ENCODE measurements at places on chromosomes 13 and 19. TPM values are rescaled to one million over a fixed set of nuclear protein-coding genes. Genes with fewer than 3 reads are reported as not detected.

DNA sequence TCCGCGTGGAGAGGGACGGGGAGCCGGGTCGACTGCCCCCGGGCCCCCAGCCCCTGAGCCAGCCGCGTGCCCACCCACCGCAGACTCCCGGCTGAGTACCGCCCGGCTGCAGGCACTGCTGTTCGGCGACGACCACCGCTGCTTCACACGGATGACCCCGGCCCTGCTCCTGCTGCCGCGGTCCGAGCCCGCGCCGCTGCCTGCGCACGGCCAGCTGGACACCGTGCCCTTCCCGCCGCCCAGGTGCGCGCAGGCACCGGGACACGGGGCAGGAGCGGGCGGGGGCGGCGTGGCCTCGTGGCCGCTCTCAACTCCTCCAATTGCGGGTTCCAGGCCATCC, 1.6 kb downstream of the AMH start:
- DNase-seq: no peak

DNA sequence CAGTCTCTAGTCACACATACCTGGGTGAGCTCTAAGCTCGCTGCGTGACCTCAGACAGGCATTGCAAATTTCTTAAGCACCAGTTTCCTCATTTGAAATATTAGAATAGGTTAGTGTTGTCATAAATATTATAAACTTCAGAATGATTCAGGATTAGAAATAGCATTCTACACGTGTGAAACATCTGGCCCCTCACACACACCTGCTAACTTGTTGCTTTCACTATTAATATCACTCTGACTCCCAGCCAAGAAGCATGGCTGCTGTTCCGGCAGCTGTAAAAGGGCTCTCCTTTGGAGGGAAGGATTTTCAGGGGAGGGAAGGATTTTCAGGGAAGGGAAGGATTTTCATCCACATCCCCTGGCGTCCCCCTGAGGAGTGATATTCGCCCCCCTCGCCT, 161.3 kb upstream of the GPR12 start:
- no peak for DNase-seq

Gene MRPL34
- total RNA-seq: 52.2 TPM

GRCh38 chr13:59829690-59830089, 334.0 kb downstream of the DIAPH3 start:
- no peak for DNase-seq

Gene MAST1
- 1.2 TPM for total RNA-seq

GRCh38 chr19:46828484-46828883, 22.2 kb downstream of the AP2S1 start:
- DNase-seq: no peak

GRCh38 chr13:99150575-99151361, 49.9 kb upstream of the UBAC2 start:
- no peak for DNase-seq

DNA sequence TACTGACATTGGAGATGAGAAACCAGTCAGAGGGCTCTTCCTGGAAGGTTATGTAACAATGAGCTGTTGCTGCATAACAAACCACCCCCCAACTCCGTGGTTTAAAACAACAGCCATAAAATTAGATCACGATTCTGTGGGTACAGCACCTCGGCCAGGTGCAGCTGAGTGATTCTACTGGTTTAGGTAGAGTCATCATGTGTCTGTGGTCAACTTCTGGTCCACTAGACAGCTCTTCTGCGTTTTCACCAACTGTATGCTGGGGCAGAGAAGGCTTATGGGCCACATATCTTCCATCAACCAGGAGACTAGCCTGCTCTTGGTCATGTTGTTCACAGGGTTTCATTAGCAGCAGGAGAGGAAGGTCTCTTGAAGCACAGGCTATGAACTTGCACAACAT, 585.5 kb downstream of the KCTD12 start:
- no peak for DNase-seq

- no peak for DNase-seq
These were observed 1464.3 kb downstream of the UQCRFS1 start for GRCh38 chr19:27748551-27749152.

Gene ANKLE1
- total RNA-seq: not detected

GRCh38 chr13:33108620-33109019, 92.4 kb downstream of the KL start:
- DNase-seq: no peak

DNA sequence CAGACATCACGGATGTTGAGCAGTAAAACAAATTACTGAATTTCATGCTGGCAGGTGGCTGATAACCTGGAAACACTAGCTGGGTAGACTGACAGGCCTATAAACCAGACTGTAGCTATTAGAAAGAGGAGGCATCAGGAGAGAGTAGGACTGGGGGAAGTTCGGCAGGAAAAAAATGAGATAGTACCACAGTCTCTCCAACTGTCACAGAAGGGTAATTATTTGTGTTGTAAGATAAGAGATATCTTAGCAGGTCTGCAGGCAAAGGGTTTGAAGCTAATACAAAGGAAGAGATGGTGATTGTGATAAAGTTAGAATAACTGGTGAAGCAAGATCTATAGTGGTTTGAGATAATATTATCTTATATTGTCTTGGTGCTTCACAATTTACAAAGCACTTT, 41.7 kb downstream of the MIPEP start:
- no peak for DNase-seq

- no peak for DNase-seq
These were observed 3.7 kb downstream of the LILRB3 start for GRCh38 chr19:54218960-54219661.

DNA sequence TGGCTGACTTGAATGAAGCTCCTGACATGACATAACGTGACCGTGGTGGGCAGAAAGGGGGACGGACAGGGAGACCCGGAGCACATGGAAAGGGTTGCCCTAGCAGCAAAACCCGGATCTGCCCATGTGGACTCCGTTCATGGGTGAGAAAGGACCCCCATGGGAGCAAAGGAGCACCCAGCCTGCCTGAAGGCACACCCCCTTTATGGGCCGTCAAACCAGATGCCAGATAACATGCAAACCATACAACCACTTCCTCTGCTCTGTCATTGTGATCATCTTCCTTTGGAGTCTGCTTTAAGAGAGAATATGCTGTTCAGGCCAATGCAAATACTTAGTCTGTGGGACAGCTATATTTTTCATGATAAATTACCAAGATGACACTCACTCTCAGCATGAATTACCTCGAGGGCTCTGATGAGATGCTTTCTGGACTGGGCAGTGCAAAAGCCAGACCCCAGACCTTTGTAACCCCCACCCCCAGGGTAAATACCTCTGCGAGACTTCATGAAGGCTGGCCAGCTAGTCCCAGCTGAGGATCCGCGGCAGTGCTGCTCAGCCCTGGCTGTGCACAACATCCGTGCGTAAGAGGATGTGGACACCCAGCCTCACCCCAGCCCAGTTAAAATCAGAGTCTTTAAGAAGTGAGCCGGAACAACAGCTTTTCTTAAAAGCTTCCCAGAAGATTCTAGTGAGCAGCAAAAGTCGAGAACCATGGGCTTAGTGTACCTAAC, 126.6 kb downstream of the USP12 start:
- DNase-seq: no peak

- DNase-seq: no peak
These were observed 33.0 kb downstream of the MIPEP start for GRCh38 chr13:23856008-23856750.

DNA sequence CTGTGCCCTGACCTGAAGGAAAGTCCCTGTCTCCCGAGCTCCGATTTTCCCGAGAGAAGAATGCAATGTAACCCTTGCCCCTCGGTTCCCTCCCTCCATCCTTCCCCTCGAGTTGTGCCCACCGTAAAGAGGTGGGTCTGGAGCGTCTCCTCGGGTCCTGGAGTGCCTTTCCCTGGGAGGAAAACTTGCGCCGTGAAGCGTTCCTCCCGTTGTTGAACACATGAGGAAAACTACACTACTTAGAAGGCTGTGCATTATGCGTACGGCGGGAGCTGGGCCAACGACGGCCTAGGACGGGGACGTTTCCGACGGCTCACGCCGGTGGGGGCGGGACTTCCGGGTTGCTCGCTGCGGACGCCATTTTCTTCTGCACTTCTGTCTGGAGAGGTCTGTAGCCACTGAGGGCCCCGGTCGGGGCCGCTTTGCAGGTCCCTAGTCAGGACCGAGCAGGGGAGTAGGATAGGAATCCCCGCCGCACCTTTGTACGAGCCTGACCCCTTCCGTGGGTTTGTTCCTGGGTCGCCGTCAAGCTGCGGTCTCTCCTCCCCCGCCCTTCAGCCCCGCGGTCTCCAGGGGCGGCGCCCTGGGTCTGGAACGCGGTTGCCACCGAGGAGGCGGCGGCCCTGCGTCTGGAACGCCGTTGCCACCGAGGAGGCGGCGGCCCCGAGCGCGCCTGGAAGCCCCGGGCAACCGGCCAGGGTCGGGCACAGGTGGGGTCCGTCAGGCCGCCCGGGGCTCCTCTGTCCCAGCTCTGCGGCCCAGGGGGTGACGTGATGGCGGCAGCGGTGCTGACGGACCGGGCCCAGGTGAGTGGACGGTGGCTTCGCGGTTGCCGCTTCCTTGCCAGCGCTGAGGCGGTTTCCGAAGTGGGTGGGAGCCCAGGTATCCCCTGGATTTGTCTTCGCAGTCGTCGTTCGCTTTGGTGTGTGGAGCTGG, at the start of gene ZNF264:
ZNF264 (plus strand) TSS at position 360 of the 936 bp plus-strand sequence; CDS start at position 774, 414 bp downstream.
- peak; percentile 92 for DNase-seq

DNA sequence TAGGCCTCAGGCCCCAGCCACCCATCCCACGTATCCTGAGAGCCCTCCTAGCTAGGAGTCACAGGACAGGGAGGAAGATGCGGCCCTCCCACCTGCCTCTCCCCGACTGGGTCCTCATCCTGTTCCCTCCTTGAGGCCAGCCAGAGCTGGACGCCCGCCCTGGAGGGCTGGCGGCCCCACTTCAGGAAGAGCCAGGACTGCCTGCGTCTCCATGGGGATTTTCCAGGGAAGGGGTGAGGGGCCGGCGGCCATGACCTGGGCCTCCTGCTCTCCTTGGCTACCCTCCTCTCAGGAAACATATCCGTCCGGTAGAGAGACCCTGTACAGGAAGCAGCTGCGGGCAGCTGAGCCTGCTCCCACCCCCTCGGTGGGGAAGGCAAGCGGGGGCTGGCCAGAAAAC, 11.3 kb upstream of the PRKD2 start:
- no peak for DNase-seq

- no peak for DNase-seq
These were observed 268.5 kb downstream of the B3GLCT start for GRCh38 chr13:31468114-31468902.

DNA sequence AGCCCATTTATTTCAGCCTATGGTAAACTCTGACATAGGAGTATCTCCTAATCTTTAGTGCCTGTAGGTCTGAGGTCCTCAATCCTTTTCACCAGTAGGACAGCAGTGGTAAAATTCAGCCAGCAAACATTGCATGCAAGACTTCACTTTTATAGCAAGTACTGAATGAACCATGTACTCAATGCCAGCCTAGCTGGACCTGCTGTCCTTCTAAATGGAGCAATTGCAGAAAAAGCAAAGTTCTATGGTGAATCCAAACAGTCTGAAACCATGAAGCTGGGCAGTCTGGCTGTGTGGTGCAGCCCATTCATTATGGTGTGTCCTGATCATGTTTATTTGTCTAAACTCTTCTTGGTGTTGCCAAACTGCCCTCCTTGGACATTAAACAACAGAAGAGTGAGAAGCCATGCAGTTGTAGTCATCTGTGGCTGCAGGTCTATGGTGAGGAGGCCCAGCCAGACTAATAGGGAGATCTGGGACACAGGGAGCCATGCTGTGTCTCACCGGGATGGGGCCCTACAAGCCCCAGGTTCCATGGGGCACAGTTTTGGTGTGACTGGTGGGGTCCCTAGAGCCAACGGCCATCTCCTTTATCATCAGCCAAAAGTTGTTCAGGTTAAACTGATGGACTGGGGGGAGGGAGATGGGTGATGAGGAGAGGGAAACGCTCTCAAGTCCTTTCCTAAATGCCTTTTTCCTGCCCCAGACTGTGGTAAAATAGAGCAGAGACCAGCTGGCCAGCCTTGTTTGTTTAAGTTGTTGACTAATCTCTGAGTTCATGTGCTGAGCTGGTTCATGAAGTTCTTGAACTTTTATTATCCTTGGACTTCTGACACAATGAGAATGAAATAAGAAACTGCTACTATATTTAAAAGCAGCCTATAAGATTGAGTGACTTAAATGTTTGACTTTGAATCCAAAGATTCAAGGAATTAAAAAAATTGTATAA, 20.6 kb upstream of the TNFSF11 start:
- no peak for DNase-seq

Gene KCNRG
- total RNA-seq: 0.51 TPM
